ENCODE measurements at places on chromosomes 4 and X.

GRCh38 chr4:176433983-176434382 is 114.2 kb downstream of the SPCS3 start:
- DNase-seq: no peak

DNA sequence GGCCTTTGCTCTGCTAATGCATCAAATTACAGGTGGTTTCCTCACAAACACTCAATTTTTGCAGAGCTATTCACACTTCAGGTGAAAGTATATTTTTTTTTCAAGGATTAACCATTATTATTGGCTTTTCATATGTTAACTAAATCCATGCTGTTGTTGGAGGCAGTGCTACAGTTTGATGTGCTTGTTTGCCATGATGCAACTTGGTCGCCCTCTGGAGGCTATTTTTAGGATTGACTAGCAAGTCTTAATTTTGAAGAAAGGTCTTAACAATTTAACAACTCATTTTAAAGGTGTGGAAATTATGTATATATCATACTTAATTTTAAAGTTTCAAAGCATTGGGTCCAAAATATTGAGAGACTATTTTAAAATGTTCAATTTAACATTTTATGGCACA is 168.8 kb upstream of the FAM47A start:
- DNase-seq: peak; percentile 12

GRCh38 chrX:46792810-46793188 is 33.9 kb upstream of the SLC9A7 start:
- no peak for DNase-seq

- DNase-seq: no peak
Measured at GRCh38 chrX:63702556-63702955, 82.5 kb downstream of the ARHGEF9 start.

DNA sequence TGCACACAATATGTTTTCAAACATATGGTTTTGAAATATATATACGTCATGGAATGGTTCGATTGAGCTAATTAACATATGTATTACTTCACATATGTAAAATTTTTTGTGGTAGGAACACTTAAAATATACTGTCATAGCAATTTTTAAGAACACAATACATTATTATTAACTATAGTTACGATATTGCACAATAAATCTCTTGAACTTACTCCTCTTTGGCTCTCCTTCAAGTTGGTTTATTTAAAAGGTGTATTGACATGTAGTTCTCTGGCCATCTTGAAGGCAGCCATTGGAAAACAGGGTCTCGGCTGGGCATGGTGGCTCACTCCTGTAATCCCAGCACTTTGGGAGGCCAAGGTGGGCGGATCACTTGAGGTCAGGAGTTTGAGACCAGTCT is 53.8 kb downstream of the CASP3 start:
- DNase-seq: no peak

GRCh38 chrX:13938051-13938828 is 91.5 kb downstream of the GEMIN8 start:
- no peak for DNase-seq

DNA sequence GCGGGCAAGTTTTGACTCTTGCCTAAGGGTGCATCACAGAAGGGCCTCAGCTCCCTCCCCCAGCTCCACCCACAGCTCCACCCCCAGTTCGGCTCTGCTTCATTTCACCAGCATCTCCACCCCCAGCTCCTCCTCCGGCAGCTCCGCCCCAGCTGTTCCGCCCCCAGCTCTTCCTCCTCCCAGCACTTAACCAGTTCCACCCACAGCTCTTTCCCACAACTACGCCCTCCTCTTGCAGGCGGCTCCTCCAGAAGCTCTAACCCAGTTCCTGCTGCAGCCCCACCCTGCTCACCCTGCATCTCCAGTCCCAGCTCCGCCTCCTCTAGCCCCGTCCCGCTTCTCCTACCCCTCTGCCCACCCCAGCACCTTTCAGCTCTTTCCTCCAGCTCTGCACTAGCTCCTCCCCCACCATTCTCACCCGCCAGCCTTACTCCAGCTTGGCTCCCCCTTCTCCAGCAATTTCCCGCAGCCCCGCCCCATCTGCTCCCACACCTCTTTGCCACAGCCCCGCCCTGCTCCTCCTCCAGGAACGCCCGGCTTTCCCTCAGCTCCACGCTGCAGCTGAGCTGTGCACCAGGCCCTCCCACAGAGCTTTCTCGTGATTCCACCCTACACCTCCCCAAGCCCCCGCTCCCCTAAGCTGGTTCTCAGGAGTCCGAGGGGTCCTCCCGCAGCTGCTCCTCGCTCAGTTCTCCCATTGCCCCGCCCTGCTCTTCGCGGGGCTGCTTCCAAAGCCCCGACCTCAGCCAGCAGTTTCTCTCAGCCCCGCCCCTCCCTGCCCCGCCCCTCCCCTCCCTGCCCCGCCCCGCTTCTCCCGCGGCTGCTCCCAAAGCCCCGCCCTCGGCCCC is 1.3 kb upstream of the EOLA1 start:
- DNase-seq: peak; percentile 92

DNA sequence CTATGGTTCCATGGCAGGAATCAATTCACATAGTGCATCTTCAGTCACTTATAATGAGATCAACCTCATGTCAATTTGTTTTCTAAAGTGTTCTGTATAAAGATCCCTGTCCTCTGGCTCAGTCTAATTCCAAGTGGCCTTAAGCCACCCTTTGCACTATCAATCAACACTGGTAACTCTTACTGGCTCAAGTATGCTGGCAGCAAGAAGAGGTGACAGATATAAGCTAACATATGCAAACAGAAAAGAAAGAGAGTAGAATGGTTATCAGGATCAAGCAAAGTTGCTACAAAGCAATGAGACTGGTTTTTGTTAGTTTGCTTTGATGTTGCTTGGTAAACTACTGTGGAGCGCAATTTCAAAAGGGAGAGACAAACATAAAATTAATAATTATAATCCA is 67.0 kb downstream of the AMMECR1 start:
- no peak for DNase-seq

GRCh38 chr4:73751830-73752229 is 11.5 kb downstream of the CXCL8 start:
- no peak for DNase-seq

- no peak for DNase-seq
Measured at GRCh38 chr4:1288786-1289185, 905 bp upstream of the MAEA start.

Measured in activated CD4-positive, alpha-beta T cell treated with anti-CD3 and anti-CD28 coated beads, Interleukin-2, amount 10 ng/mL, durations not matched to agents 7 days and 5 days (primary cell).